Stomach (tissue), 19 donors: ENCODE measurements at places on chromosomes 11 and 22. TPM values are rescaled to one million over a fixed set of nuclear protein-coding genes. Genes with fewer than 3 reads are reported as not detected.

GRCh38 chr22:39349506-39349966 lies 255 bp upstream of the SYNGR1 start:
- peak overlapping the region; percentile 83 for H3K4me3 ChIP-seq
- no peaks in the 10 kb centered on the region for H3K36me3 ChIP-seq
- H3K4me1 ChIP-seq: peaks cover 22% of the 10 kb centered on the region

- no peaks in the 10 kb centered on the region for H3K36me3 ChIP-seq
- DNase-seq: peak; percentile 80
- H3K27ac ChIP-seq: peak overlapping the region; percentile 63
- peaks cover 42% of the 10 kb centered on the region for H3K4me1 ChIP-seq
- H3K4me3 ChIP-seq: peak overlapping the region; percentile 59
- peaks cover 48% of the 10 kb centered on the region for H3K27me3 ChIP-seq
Measured at GRCh38 chr22:35539910-35540594, 579 bp upstream of the RASD2 start.

- no peaks in the 10 kb centered on the region for H3K36me3 ChIP-seq
- no peak overlapping the region for H3K27ac ChIP-seq
- no peaks in the 10 kb centered on the region for H3K4me1 ChIP-seq
- no peak for DNase-seq
- H3K27me3 ChIP-seq: peaks cover 43% of the 10 kb centered on the region
Measured at GRCh38 chr11:116422956-116423600, 349.7 kb downstream of the BUD13 start.

GRCh38 chr11:61194169-61194671 lies 9.1 kb upstream of the PGA3 start:
- no peaks in the 10 kb centered on the region for H3K36me3 ChIP-seq
- H3K4me1 ChIP-seq: peaks cover 24% of the 10 kb centered on the region
- no peak overlapping the region for H3K4me3 ChIP-seq
- H3K27ac ChIP-seq: peak overlapping the region; percentile 76
- DNase-seq: no peak

DNA sequence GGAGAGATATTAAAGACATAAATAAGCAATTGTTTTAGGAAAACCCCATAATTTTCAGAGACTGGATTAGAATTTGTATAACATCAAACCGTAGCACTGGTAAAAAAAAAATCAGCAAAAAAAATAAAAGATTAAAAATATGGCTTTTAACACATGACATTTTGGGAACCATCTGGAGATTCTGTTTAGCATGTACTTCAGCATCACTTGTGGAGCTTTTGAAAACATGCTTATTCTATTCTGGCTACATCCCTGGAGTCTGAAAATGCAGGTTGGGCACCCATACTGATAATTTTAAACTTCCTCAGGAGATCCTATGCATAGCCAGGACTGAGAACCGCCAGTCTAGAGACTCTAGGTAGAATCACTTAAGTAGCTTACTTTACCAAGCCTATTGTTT lies 1190.9 kb downstream of the LRRC4C start:
- no peaks in the 10 kb centered on the region for H3K36me3 ChIP-seq
- no peak for DNase-seq
- no peaks in the 10 kb centered on the region for H3K4me1 ChIP-seq
- no peak overlapping the region for H3K27ac ChIP-seq

GRCh38 chr11:110088535-110089344 lies 4.5 kb upstream of the ZC3H12C start:
- no peak for DNase-seq
- no peaks in the 10 kb centered on the region for H3K4me1 ChIP-seq
- H3K27ac ChIP-seq: no peak overlapping the region
- no peak overlapping the region for H3K4me3 ChIP-seq
- H3K27me3 ChIP-seq: no peaks in the 10 kb centered on the region
- H3K36me3 ChIP-seq: no peaks in the 10 kb centered on the region

Gene TBX10
- total RNA-seq: not detected

Gene ZP1
- not detected for total RNA-seq

DNA sequence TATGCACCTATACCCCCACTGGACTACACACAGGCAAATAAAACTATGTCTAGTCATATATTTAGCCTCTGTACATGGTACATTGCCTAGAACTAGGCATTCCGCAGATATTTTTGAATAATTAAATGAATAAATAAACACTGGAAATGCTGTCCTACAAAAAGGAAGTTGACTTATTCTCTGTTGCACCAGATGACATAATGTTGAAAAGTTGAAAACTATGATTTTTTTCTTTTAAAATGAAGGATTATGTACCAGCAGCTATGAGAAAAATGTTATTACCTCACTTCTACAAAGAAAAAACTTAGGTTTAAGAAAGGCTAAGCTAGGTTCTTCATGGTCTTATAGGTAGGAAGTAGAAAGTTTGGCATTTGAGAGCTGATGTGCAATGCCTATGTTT lies 856.6 kb downstream of the METTL15 start:
- no peaks in the 10 kb centered on the region for H3K4me1 ChIP-seq
- H3K36me3 ChIP-seq: no peaks in the 10 kb centered on the region
- no peak overlapping the region for H3K4me3 ChIP-seq
- DNase-seq: no peak
- H3K27ac ChIP-seq: no peak overlapping the region

Gene P2RY2
- total RNA-seq: not detected

Gene OR2AT4
- not detected for total RNA-seq

GRCh38 chr11:110362971-110363509 lies 66.6 kb upstream of the RDX start:
- H3K27me3 ChIP-seq: no peaks in the 10 kb centered on the region
- H3K4me1 ChIP-seq: peaks cover 26% of the 10 kb centered on the region
- H3K27ac ChIP-seq: peak overlapping the region; percentile 37
- peak; percentile 39 for DNase-seq

GRCh38 chr11:16935518-16936302 lies 78.5 kb downstream of the PLEKHA7 start:
- no peaks in the 10 kb centered on the region for H3K4me1 ChIP-seq
- H3K27me3 ChIP-seq: no peaks in the 10 kb centered on the region
- no peak overlapping the region for H3K4me3 ChIP-seq
- peak; percentile 73 for DNase-seq
- H3K36me3 ChIP-seq: no peaks in the 10 kb centered on the region

Gene FXYD2
- total RNA-seq: not detected

DNA sequence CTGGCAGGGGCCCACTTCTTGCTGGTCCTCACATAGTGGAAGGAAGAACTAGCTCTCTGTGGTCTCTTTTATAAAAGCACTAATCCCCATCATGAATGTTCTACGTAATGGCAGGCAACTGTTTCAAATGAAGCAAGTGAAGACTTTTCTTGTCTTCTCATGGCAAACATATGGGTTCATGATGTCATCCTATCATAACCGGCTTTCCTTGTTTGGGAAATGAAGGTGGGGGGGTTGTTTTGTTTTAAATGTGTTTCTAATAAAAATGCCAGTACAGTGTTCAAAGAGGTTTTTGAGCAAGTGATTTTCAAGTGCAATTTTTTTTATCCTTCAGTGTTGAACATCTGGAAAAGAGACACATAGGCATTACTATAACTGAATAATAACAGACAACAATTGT lies 33.4 kb downstream of the REXO2 start:
- no peak overlapping the region for H3K27ac ChIP-seq
- no peak overlapping the region for H3K4me3 ChIP-seq
- H3K4me1 ChIP-seq: no peaks in the 10 kb centered on the region
- no peaks in the 10 kb centered on the region for H3K36me3 ChIP-seq

Gene PRRG4
- total RNA-seq: 4.9 TPM

DNA sequence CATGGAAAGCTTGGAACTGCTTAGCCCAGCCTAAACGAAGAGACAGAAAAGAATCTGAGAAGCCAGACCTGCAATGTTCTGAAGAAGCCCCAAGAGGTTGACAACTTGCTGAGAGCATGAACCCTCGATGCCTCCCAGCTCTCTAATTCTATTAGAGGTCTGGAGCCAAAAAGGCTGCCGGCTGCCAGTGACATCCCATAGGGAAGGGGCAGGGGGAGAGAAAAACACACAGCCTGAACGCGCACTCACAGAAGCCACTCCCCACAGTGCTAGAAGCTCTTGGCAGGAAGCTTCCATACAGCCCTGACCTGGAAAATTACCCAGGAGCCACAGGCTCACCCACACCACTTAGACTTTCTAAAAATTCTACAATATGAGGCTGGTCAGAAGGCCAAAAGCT lies 18.3 kb downstream of the POLDIP3 start:
- peaks cover 100% of the 10 kb centered on the region for H3K36me3 ChIP-seq
- peak; percentile 35 for DNase-seq
- H3K4me3 ChIP-seq: no peak overlapping the region
- peaks cover 25% of the 10 kb centered on the region for H3K4me1 ChIP-seq

DNA sequence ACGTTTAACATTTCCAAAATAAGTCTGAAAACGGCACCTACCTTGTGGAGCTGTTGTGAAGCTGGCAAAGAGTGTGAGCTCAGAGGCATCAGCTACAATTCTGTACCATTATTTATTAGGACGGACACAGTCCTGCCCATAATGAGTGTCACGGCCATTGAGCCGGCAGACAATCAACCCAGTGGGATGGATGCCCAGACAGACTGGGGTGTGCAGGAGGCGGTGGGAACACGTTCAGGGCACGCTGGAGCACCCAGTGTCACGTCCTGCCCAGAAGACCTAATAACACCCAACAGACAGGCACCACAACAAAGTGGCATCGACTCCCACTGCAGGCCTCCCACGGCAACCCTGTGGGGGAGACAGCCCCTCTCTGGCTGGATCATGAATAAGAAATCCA lies 34.5 kb downstream of the TPST2 start:
- DNase-seq: no peak
- H3K27me3 ChIP-seq: no peaks in the 10 kb centered on the region
- H3K36me3 ChIP-seq: no peaks in the 10 kb centered on the region
- H3K4me1 ChIP-seq: no peaks in the 10 kb centered on the region

Gene GLYATL2
- not detected for total RNA-seq

DNA sequence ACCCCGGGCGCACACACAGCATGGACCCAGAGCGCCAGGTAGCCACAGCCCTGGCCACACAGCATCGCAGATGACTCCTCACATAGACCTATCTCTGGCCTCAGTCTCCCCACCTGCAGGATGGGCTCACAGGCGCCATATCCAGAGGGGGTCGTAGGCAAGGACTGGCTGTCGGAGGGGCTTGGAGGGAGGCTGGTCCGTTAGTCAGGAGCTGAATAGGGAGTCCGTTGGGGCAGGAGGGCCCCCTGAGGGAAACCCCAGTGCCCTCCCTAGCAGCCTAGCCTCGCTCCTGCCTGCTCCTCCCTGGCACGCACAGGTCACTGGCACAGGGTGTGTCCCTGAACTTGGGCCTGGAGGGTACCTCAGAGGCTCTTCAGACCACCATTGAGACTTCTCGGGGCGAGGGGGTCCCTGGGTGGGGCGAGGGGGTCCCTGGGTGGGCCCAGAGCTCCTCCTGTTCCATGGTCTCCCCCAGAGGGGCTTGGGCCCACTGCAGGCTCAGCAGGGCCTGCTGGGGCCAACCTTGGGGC lies 2.0 kb downstream of the PLXNB2 start:
- DNase-seq: no peak
- H3K27me3 ChIP-seq: peaks cover 6% of the 10 kb centered on the region
- peak overlapping the region; percentile 88 for H3K4me3 ChIP-seq

Gene GP1BB
- not detected for total RNA-seq

GRCh38 chr11:35792148-35792845 lies 129.7 kb downstream of the TRIM44 start:
- H3K27me3 ChIP-seq: no peaks in the 10 kb centered on the region
- H3K36me3 ChIP-seq: no peaks in the 10 kb centered on the region
- H3K27ac ChIP-seq: no peak overlapping the region

GRCh38 chr11:2589538-2589934 lies 110.3 kb downstream of the KCNQ1OT1 start:
- no peak overlapping the region for H3K27ac ChIP-seq
- H3K4me1 ChIP-seq: no peaks in the 10 kb centered on the region
- H3K27me3 ChIP-seq: no peaks in the 10 kb centered on the region
- no peaks in the 10 kb centered on the region for H3K36me3 ChIP-seq
- no peak for DNase-seq
- H3K4me3 ChIP-seq: no peak overlapping the region

DNA sequence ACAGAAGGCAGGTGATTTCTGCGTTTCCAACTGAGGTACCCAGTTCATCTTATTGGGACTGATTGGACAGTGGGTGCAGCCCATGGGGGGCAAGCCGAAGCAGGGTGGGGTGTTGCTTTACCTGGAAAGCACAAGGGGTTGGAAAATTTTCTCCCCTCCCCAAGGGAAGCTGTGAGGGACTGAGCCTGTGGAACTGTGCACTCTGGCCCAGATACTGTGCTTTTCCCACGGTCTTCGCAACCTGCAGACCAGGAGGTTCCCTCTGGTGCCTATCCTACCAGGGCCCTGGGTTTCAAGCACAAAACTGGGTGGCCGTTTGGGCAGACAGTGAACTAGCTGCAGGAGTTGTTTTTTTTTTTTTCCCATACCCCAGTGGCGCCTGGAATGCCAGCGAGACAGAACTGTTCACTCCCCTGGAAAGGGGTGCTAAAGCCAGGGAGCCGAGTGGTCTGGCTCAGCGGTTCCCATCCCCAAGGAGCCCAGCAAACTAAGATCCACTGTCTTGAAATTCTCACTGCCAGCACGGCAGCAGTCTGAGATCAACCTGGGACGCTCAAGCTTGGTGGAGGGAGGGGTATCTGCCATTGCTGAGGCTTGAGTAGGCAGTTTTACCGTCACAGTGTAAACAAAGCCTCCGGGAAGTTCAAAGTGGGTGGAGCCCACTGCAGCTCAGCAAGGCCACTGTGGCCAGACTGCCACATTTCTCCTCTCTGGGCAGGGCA lies 97.2 kb downstream of the JRKL start:
- peak overlapping the region; percentile 18 for H3K4me3 ChIP-seq
- no peaks in the 10 kb centered on the region for H3K36me3 ChIP-seq
- H3K27ac ChIP-seq: no peak overlapping the region
- DNase-seq: peak; percentile 49
- no peaks in the 10 kb centered on the region for H3K27me3 ChIP-seq

Gene RBM7
- 13.6 TPM for total RNA-seq

DNA sequence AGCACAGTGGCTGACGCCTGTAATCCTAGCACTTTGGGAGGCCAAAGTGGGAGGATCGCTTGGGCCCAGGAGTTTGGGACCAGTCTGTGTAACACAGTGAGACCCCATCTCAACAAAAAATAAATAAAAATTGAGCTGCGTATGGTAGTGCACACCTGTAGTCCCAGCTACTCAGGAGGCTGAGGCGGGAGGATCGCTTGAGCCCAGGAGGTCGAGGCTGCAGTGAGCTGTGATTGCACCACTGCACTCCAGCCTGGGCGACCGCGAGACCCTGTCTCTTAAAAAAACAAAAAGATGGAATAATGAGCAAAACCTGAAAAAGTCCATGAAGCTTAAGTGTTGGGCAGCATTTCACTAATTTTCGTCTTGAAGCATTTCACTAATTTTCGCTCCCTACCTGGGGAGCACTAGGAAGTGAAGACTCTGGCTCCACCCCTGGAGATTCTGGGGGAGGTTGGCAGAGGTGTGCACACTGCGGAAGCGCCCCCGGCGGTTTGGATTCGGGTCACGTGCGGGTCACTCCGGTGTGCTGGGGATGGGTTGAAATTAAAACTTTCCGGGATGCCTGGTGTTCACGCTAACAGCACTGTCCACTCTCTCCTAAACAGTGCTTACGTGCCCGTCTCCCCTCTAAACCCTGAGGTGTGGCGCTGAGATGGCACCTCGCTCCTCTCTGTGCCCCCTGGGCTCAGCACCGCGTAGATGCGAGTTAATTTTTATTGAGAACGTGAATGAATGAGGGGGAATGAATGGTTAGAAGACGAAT lies 906 bp upstream of the NAA40 start:
- H3K27me3 ChIP-seq: no peaks in the 10 kb centered on the region
- H3K4me1 ChIP-seq: peaks cover 6% of the 10 kb centered on the region
- H3K36me3 ChIP-seq: no peaks in the 10 kb centered on the region
- H3K27ac ChIP-seq: peak overlapping the region; percentile 76
- H3K4me3 ChIP-seq: peak overlapping the region; percentile 73
- DNase-seq: no peak
